ENCODE measurements at places on chromosomes 3 and 15. TPM values are rescaled to one million over a fixed set of nuclear protein-coding genes. Genes with fewer than 3 reads are reported as not detected.

Gene ITGA11
- total RNA-seq = 0.48 TPM

DNA sequence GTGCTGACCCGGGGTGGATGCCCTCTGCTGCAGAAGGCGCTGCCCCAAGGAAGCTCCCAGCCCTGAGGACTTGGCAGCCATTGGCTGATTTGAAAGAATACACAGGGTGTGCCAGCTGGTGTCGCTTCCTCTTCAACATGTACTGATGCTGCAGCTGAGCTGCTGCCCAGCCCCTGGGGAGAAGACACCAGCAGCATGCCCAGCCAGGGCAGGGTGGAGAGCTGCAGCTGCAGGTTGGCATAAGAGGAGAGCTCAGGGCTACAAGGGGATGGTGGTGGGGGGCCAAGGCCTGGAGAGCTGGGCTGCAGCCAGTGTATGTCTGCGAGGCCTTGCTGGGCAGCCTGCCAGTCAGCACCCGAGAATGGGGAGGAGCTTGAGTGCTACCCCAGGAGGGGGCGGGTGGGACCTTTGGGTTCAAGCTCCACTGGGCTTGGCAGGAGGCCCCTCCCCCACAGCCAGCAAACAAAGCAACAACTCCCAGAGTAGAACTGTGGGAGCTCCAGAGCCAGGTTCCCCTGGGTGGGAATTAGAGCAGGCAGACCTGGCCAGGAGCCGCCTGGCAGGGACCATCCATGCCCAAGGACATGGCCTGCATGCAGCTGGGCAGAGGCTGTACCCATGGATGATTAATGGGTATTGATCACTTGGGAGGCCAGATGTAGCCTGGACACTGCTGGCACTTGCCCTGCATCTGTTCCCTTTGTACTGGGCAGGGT lies 9.2 kb upstream of the SEMA4B start:
- H3K4me1 ChIP-seq = peaks cover 50% of the 10 kb centered on the region
- no peaks in the 10 kb centered on the region for H3K36me3 ChIP-seq
- no peaks in the 10 kb centered on the region for H3K27me3 ChIP-seq
- DNase-seq = peak; percentile 91
- peak overlapping the region; percentile 99 for H3K27ac ChIP-seq
- no peak overlapping the region for H3K4me3 ChIP-seq

Gene AQP9
- total RNA-seq = 0.32 TPM

DNA sequence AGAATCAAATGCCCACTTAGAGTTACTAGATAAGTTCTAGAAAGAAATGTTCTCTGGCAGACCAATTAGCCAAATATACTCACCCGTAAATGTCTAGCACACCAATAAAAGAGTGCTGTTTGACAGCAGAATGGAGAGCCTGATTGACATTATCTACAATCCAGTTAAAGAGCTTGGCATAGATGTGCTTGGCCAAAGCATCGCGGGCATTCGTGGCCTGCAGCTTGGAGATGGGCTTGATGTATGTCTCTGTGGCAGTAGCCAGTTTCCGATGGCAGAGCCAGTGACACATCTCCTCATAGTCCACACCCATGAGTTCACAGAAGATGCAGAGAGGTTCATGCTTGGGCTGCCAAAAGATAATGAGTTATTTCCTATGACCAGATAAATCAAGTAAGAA lies 101.5 kb upstream of the MYO5C start:
- no peak overlapping the region for H3K4me3 ChIP-seq
- no peaks in the 10 kb centered on the region for H3K36me3 ChIP-seq
- no peak overlapping the region for H3K27ac ChIP-seq
- H3K27me3 ChIP-seq = no peaks in the 10 kb centered on the region
- H3K4me1 ChIP-seq = no peaks in the 10 kb centered on the region

Gene EFL1
- total RNA-seq = 57.9 TPM

GRCh38 chr3:150925751-150926201 lies 20.5 kb upstream of the MINDY4B start:
- no peaks in the 10 kb centered on the region for H3K27me3 ChIP-seq
- no peaks in the 10 kb centered on the region for H3K4me1 ChIP-seq
- H3K4me3 ChIP-seq = no peak overlapping the region
- H3K36me3 ChIP-seq = no peaks in the 10 kb centered on the region
- peak; percentile 60 for DNase-seq
- H3K27ac ChIP-seq = no peak overlapping the region

Measured in transverse colon (tissue), 4 donors.